ENCODE measurements at places on chromosomes 4 and X.

DNA sequence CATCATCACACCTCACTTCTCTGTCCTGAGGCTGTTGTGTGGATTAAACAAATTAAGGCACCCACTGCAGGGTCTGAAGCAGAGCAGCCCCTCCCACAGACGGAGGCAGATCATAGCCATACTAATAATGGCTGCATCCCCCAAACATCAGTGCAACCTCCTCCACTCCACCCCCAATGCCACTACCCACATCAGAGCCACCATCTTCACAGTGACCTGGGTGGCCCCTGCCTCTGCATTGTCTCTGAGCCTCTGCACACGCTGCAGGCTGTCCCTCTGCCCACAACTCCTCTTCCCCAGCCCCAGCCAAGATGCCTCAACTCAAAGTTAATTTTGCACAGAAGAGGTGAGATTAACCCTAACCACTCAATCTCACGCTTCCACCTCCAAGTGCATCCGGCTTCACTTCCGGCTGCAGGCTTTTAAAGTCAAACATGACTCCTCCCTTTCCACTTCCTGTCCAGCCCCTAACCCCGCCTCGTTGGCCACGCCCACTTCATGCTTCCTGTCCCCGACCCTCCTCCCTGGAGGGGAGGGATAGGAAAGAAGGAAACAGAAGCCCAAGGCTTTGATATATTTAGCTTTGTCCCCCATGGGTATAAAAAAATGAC, 22.7 kb downstream of the JAKMIP1 start:
- DNase-seq: no peak

DNA sequence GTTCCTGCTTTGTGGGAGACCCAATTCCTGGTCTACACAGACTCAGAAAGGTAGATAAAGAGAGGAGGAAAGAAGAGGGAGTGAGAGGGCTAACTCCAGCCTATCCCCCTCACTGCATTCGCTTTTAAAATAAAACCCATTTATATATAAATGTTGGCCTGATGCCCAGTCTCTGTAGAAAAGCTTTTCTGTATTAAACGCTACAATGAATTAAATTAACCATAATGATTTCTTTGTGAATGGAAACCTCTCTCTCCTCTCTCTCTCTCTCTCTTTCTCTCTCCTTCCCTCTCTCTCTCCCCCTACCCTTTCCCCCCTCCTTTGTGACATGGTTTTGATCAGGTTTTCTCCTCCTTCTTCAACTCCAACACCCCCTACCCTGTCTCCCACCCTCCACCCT, 34.8 kb downstream of the PJA1 start:
- DNase-seq: no peak

DNA sequence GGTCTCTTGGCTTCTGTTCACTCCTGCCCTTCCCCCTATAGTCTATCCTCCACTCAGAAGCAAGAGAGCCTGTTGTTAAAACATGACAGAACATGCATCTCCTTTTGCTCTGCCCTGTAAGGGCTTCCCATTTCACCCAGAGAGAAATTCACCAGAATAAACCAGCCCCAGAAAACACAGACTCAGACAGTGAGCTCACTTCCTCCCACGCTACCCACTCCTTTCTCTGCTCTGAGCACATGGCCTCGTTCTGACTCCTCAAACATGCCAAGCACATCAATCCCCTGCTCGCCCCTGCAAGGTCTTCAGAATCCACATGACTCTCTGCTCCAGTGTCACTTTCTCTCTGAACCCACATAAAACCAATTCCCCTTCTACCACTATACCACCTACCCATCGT, 50.4 kb downstream of the MID1 start:
- no peak for DNase-seq

GRCh38 chrX:132774010-132774714, 184.3 kb downstream of the HS6ST2 start:
- no peak for DNase-seq

- DNase-seq: no peak
Observed at GRCh38 chrX:74906417-74906816, 18.8 kb downstream of the NEXMIF start.

DNA sequence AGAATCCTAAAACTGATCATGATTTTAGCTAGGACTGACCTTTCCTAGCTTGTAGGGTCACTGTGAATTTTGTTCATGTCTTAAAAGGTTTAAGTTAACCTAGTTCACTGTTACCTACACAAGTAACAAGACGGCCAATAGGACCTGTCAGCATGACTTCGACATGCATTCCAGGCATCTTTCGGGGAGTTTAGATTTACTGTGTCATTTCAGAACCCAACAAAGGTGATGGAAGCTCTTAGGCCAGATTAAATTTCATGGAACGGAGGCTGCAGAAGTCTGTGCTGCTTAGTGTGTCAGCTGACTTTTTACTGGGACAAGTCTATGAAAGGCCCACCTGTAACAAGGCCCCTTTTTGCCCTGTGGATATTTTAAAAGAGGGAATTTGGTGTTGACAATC, 93.1 kb downstream of the GATB start:
- no peak for DNase-seq

DNA sequence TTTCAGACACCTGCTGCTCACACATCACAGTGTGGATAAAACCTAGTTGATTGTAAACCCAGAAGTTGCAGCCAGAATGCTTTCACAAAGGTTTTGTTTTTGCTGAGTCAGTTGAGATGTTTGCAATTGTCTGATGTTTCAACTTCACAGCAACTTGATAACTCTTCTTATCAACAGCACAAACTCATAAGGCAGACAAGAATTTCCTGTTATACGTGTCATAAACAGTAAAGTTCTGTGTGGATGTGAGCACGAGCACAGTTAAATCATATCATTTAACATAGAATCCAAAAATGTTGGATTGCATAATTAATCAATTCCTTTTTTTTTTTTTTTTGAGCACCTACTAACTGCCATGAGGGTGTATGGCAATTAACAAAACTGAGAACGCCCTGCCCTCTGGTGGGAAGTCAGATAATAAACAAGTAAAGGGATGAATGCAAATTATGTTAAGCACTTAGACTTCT, 512.2 kb downstream of the PDHA2 start:
- no peak for DNase-seq

GRCh38 chrX:149013081-149013480, 492.0 kb downstream of the IDS start:
- DNase-seq: no peak

GRCh38 chr4:105551965-105552746, at the start of gene ARHGEF38:
Gene ARHGEF38 (plus strand): TSS chr4:105552620. CDS start chr4:105552766, 146 bp downstream.
- no peak for DNase-seq

GRCh38 chr4:89100853-89101252, 10.5 kb upstream of the TIGD2 start:
- no peak for DNase-seq

DNA sequence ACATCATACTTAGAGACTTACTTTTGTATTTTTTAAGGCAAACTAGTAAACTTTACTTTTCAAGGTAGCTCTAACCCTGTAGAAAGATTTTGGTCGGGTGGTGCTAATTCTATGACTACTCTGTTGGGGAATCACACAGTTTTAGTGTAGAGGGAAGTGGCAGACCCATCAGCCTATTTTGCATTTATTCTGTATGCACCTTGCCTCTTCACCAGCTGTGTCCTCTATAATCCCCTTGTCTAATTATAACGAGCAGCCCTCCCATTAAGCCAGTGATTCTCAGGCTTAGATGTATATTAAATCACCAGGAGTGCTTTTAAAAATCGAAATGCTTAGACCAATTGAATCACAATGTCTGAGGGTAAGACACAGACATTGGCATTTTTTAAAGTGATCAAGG, 78.1 kb downstream of the GALNT7 start:
- no peak for DNase-seq

DNA sequence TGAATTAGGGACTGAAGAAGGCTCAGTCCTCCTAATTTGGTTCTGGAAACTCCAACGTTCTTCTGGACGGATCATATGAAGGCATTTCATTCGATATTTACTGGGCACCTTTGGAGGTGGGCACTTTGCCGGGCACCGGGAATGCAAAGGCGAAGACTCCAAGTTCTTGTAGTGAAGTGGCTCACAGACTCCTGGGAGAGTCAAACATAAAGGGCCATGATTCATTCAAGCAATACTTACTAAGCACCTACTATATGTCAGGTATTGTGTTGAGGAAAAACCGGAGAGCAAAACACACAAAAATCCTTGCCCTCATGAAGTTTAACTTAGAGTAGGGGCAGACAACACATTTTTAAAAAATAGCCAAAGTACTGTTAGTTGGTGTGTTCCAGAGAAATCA, 17.0 kb upstream of the ERCC6L start:
- no peak for DNase-seq

DNA sequence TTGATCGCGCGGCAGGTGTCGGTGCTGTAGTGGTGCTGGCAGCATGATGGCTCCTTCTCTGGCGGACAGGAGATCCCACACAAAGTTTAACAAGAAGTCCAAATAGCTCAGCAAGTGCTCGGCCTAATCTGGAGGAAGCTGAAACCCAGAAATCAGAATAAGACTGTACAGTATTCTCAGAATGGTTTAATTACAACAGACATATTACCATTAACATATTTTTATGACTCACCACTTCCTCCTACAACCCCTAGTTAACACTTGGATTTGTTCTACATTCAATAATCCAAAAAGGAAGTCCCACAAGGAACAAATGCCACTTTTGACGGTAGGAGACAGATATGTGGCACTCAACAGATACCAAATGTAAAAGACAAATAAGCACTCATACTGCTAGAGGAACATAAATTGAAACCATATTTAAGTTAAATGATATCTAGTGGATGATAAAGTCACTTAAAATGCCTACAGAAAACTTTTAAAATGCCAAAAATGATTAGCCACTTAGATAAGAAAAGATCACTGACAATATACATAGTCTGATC, 91.2 kb downstream of the HUWE1 start:
- no peak for DNase-seq

- no peak for DNase-seq
Observed at GRCh38 chr4:17761062-17761461, 20.4 kb downstream of the FAM184B start.

DNA sequence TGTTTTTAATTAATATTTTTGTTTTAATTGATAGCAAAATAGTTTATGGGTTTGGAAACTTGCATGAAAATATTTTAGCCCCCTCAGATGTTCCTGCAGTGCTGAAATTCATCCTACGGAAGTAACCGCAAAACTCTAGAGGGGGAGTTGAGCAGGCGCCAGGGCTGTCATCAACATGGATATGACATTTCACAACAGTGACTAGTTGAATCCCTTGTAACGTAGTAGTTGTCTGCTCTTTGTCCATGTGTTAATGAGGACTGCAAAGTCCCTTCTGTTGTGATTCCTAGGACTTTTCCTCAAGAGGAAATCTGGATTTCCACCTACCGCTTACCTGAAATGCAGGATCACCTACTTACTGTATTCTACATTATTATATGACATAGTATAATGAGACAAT, 40.4 kb downstream of the MAP7D3 start:
- no peak for DNase-seq

DNA sequence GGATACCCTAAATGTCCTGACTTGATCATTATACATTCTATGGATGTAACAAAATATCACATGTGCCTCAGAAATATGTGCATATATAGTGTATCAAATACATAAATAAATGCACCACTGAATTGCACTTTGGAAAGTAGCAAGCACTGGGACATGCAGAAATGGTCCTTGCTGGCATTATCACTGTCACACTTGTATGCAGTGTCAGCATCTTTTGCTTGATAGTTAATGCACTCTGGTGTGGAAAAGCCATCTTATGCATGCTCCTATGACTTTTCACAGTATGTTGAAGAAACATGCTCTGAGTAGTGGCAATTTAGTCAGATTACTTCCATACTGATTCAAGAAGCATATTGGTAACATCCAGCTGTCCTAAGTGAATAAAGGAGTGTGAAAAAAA, 27.5 kb upstream of the REPS2 start:
- DNase-seq: no peak

GRCh38 chr4:184315675-184316359, 98.1 kb upstream of the ENPP6 start:
- no peak for DNase-seq

DNA sequence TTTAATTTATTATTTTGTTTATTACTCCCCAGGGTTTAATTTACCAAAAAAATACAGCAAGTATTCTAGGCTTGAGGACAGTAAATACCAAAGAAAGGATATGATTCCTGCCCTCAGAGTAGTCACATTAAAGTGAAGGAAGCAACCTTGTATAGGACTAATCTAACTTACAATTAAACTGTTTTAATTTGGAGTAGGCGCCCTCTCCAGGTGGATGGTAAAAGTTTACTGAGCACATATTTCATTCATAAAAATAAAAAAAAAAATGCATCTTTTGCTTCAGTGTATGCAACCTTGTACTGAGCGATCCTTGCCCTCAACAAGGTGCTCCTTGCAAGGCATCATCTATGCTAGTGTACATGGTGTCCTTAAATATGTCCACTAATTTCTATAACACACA, 72.0 kb upstream of the MAGEB16 start:
- no peak for DNase-seq

GRCh38 chr4:128565565-128566186, 243.8 kb upstream of the JADE1 start:
- DNase-seq: no peak

DNA sequence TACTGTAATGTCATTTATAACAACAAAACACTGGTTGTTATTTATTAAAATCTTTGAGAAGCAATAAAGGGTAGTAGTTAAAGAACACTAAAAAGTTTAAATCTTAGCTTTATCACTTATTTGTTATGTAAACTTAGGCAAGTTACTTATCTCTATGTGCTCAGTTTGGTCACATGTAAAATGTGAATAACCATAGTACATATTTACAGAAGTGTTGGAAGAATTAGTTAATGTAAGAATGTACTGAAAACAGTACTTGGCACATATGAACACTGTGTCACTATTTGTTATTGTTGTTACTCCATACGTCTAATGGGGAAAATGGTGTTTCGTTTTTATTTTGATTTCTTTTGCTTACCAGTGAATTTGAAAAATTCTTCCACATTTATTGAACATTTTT, 9.1 kb downstream of the NEK1 start:
- no peak for DNase-seq

DNA sequence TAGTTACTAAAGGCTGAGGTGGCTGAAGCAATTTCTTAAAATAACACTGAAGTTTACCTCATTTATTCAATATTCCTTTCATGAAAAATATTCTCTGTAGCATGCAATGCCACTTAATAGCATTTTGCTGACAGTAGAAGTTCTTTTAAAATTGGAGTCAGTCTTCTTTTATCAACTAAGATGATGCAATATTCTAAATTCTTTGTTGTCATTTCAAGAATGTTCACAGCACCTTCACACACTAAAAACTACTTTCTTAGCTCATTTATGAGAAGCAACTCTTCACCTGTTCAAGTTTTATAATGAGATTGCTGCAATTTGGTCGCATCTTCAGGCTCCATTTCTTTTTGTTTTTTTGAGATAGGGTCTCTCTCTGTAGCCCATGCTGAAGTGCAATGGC, 48.8 kb downstream of the ANAPC10 start:
- no peak for DNase-seq

DNA sequence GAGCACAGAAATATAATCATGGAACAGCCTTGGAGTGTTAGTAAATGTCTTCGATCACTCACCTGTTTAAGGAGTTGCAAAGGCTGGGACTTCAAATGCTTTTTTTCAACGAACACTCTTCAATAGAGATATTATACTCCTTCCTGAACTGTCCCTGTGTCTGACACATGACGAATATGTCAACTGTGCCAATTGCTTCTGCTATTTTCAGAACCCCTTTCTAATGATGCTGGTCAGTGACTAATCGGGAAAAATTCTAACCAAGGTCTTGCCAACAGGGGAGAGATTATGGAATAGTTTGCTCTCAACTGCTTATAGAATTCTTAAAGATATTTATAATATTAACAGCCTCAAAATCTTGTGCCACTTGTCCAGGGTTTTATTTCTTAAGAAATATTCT, 8.5 kb upstream of the KLHL34 start:
- no peak for DNase-seq
